ENCODE measurements at places on chromosomes 4 and X.
A peak's percentile ranks its signal among the peaks of the same experiment; 100 is the strongest.

DNA sequence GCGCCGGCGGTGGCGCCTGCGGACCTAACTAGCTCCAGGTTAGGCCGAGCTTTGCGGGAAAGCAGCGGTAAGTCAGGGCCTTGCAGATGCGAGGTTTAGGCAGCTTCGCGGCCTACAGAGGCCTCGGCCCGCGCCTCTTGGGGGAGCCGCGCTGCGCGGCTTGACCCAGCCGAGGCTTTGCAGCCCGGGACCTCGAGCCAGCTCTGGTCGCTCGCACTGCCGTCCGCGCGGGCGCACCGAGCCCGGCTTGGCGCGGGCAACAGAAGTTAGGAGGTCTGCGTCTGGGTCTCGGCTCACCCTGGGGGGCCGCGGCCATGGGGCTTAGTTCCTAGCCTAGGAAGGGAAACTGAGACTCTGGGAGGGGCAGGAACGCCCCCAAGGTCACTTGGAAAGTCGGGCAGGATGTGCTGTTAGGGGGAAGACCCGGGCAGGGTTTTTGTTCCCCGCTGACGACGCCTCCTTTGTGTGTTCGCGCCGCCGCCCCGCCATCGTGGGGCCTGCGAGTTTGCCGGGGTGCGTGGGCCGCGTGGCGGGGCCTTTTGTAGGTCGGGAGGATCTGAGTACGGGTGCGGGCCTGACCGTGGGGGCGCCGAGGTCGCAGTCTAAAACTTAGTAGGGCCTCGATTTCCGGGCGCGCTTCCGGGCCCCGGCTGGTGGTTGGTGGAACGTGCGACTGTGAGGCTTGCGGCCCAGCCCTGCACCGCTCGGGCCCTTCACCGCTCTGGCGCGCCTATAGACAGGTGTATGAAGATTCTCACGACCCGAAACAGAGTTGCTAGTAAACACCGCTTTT, 482 bp downstream of the RNF4 start:
- peak; percentile 71 for DNase-seq

DNA sequence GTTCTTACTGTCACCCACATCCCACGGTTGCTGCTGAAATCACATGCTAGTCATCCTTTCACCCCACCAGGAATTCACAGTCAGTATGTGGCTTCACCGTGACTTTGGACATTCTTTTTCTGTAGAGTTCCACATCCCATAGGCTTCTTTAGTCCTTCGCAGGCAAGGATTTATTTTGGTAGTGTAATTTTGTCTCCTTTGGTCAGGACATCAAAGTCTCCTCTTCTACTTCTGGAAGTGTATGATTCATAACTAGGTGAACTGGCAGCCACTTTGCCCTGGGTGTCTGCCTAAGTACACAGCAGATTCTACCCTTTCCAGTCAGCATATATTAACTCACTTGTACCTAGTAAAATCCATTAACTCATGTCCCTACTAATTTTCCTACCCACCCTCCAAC, 38.3 kb upstream of the MMAA start:
- no peak for DNase-seq

- DNase-seq = peak; percentile 37
These were observed 181.1 kb upstream of the PRPS2 start for GRCh38 chrX:12610079-12610478.

DNA sequence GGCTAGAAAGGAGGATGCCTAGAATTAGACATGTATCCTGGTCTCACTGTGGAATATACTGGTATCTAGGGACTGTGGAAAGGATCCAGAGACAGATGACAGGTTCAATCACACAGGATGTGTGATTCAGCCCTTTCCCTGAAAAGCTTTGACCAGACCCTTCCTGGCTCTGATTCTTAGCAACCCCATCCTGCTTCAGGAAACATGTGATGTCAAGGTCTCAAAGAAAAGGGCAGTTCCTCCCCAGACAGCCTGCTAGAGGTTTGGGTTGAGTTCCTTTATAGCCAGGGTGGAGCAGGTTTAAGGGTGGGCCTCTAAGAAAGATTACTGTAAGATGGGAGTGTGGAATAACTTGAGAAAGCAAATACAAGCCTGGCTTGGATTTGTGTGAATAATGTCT, 3.0 kb downstream of the BMP15 start:
- DNase-seq = no peak

DNA sequence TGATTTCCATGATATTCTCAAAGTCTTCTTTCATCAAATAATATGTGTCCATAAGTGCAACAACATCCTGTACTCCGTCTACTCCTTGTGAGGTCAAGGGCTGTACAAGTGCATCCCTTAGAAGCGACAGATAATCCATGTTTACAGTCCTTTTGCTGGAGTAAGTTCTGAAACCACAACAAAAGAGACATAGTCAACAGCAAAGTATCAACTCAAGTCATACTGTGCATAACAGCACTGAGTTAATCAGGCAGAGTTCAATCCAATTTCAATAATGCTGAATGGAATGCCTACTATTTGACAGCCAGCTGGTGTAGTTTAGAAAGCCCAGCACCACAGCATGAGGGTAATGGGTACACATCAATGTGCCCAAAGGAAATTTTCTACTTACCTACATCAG, 74.5 kb downstream of the RFC1 start:
- no peak for DNase-seq

GRCh38 chrX:119605464-119606279, 552 bp downstream of the NKRF start:
- DNase-seq = peak; percentile 35

DNA sequence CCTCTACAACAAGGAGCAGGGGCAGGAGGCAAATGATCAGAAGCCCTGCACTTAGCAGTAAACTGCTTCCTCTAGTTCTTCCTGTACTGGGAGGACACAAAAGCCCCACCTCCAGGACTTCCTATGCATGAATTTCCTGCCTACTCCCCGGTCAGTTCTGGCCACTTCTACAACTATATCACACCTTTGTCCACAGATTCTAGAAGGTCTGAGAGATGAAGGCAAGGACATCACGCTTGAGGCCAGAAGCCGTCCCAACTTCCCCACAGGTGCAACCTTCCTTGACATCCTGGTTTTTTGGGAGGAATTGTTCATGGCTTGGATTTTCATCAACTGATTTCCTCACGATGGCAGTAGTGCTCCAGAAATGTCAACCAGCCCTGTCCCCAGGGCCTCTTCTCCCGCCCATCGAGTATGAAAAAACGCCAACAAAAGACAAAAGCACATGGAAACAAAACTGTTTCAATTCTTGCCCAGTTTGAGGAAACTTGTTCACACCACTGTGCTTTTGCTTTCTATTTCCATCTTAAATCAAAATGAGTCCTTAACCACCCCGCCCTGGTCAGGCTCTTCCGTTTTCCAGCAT, 206.5 kb upstream of the STK26 start:
- DNase-seq = peak; percentile 65

DNA sequence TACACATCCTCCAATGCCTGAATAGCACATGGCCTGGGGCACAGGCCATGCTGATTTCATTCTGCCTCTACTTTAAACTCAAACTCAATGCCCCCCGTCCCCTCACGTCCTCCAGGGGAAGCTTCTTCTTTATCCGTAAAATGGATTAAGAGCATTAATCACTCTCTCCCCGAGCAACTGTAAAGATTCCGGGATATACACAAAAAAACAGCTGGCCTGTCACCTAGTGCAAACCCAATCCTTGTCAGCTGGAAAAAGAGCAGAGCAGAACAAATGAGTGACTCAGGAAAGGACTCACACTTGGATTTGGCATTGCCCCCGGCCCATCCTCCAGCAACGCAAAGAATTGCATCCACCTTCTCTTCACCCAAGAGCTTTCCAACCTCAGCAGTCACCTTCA, 7.8 kb downstream of the QDPR start:
- no peak for DNase-seq

- DNase-seq = peak; percentile 67
These were observed 332.7 kb upstream of the IGFBP7 start for GRCh38 chr4:57442831-57443291.

GRCh38 chr4:154928640-154929257, 147.7 kb downstream of the RBM46 start:
- DNase-seq = peak; percentile 63

All from AG20443 (cell line).